ENCODE measurements at places on chromosomes 5 and 9. TPM values are rescaled to one million over a fixed set of nuclear protein-coding genes. Genes with fewer than 3 reads are reported as not detected.

IL4 gene
- total RNA-seq: not detected

SNX30 gene
- total RNA-seq: 6.1 TPM

ASPN gene
- not detected for total RNA-seq

FBXL17 gene
- total RNA-seq: 7.8 TPM

HAVCR2 gene
- 0.38 TPM for total RNA-seq

ZNF782 gene
- 2.0 TPM for total RNA-seq

EIF4EBP3 gene
- 2.2 TPM for total RNA-seq

DRD1 gene
- 0.77 TPM for total RNA-seq

WWC1 gene
- total RNA-seq: 87.1 TPM

CDHR2 gene
- total RNA-seq: 0.08 TPM

CATSPER3 gene
- total RNA-seq: 0.49 TPM

SLC36A2 gene
- total RNA-seq: not detected

QRFP gene
- not detected for total RNA-seq

C7 gene
- total RNA-seq: not detected

PGM5 gene
- total RNA-seq: not detected

SPRY4 gene
- total RNA-seq: 7.9 TPM

FYB1 gene
- 17.1 TPM for total RNA-seq

PFN3 gene
- total RNA-seq: not detected

PCDHB4 gene
- 0.03 TPM for total RNA-seq

ZNF879 gene
- 0.39 TPM for total RNA-seq

OR1J2 gene
- total RNA-seq: not detected

CACFD1 gene
- 4.7 TPM for total RNA-seq

PGGT1B gene
- total RNA-seq: 24.3 TPM

MAMDC2 gene
- 0.20 TPM for total RNA-seq

NR5A1 gene
- 0.05 TPM for total RNA-seq
